Stimulated activated CD4-positive, alpha-beta T cell treated with anti-CD3 and anti-CD28 coated beads, Interleukin-1b, Interleukin-23, amount 100 ng/mL, for 4 hours (primary cell): ENCODE measurements at places on chromosomes 1 and 21.

DNA sequence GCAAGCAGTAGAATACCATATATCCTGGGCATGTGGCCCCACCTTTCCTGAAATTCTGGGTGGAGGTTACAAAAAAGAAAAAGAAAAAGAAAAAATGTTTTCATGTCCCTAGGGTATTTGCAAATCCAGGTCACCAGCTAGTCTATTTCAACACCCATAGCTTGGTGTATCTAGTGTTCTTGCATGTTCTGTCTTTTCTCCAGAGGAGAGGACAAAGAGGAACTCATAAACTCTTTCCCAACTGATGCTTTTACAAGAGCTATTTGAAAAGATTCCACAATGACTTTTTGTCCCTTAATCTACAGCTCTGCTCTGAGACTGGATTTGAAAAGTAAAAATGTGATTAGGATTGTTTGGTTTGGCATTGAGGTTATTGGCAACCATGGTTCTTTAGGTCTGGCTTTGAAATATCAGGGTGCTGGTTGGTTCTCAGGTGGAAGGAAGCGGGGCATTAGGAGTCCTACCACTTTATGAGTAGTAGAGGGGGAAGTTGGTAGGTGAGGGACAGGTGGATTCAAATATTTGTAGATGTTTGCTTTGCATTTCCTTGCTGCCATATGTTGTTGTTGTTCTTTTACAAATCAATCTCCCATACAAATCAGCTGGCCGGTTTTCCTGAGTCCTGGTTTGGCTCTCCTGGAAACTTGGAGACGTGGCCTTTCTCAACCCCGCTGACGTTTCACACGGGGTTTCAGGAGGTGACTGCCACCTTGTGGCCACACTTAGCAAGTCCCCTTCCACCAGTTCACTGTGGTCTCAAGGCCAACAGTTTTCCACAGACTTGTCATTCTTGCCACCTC is 126.7 kb upstream of the KIAA0040 start:
- DNase-seq: peak; percentile 66

GRCh38 chr1:230868736-230869385 is 540 bp upstream of the C1orf198 start:
- DNase-seq: no peak

DNA sequence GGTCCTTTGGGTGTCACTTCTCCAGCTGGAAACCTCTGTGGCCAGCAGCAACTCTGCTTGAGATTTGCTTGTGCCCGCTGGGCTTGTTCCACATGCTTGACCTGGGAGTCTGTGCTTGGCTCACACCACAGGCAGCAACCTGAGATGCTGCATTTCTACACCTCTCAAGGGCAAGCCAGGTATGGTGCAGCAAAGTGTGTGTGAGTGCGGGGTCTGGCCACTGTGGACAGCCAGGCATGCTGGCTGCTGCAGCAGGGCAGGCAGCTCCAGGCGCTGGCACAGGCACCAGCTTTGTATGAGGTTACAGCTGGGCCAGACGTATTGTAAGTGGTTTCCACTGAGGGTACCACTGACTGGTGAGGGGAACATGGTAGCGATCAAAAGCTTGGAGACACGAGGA is 242.0 kb downstream of the PTGER3 start:
- no peak for DNase-seq

DNA sequence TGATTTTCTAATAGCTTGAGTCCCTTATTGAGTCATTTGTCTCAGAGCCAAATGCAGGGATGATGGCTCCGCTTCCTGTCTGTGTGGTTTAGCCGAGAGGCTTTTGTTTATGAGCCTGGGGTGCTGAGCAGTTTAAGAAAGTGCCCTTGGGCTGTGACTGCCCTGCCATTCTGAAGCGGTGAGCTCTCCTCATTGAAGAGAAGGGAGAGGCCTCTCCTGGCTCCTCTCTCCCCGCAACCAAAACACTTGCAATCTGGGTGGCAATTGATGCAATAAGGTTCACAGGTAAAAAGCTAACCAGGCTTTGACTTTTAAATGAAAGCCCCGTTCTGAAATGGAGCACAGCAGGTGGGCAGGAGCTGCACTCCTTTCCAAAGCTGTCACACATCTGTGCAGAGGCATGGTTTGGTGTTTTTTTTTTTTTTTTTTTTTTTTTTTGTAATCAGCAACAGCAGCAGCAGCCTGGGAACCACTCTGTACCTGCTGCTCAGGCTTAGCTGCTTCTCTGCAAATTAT is 403.7 kb downstream of the SIPA1L2 start:
- DNase-seq: no peak

GRCh38 chr1:112713466-112714312 is 1.4 kb downstream of the PPM1J start:
- no peak for DNase-seq

- DNase-seq: no peak
Observed at GRCh38 chr1:115429884-115430283, 91.8 kb upstream of the NGF start.

GRCh38 chr21:32708069-32708468 is 19.7 kb downstream of the SYNJ1 start:
- no peak for DNase-seq

DNA sequence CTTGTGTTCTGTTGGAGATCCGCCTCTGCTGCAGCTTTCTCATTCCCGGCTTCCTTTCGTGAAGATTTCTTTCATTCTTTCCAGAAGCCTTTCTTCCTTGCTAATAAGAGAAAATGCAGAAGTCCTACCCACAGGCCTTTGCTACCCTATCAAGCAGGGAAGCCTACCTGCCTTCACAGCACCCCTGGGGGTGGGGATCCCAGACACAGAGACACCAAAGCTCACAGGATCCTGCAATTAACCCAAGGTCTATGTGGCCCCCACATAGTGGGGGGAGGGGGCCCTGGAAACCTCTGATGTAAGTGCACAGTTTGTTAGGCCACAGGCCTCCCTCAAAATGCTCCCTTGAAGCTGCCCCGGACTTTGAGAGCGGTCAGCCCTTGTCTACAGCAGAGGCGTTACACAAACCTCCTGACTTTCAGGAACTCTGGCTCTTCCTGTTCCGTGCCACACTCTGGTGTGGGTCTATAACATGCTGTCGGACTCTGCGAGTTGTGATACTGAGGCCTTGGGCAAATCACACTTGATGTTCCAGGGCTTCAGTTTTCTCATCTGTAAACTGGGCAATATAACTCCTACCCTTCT is 31.2 kb downstream of the NKAIN1 start:
- no peak for DNase-seq

DNA sequence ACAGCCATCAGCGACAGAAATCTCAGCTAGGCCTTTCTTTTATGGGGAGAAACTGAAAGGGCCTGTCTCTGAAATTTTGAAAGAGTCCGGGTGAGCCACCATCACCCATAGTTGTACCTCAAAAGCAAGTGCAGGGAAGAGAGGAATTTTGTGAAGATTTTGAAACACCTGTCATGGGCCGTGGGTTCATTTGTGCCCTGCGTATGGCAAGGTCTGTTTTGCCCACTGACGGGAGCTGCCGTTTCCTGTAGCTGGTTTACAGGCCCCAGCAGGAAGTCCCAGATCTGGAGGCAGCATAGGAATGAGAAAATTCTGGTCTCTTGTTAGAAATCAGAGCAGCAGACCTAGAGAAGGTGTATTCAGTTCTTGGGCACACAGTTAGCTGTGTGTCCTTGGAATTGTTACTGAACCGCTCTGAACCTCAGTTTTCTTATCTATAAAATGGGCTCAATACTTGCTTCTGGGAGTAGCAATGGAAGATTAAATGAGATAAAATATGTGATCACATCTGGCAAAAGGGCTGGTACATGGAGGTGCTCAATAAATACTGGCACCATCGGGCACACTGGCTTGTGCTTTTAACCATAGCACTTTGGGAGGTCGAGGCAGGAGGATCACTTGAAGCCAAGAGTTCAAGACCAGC is 52.5 kb downstream of the MAN1C1 start:
- no peak for DNase-seq

DNA sequence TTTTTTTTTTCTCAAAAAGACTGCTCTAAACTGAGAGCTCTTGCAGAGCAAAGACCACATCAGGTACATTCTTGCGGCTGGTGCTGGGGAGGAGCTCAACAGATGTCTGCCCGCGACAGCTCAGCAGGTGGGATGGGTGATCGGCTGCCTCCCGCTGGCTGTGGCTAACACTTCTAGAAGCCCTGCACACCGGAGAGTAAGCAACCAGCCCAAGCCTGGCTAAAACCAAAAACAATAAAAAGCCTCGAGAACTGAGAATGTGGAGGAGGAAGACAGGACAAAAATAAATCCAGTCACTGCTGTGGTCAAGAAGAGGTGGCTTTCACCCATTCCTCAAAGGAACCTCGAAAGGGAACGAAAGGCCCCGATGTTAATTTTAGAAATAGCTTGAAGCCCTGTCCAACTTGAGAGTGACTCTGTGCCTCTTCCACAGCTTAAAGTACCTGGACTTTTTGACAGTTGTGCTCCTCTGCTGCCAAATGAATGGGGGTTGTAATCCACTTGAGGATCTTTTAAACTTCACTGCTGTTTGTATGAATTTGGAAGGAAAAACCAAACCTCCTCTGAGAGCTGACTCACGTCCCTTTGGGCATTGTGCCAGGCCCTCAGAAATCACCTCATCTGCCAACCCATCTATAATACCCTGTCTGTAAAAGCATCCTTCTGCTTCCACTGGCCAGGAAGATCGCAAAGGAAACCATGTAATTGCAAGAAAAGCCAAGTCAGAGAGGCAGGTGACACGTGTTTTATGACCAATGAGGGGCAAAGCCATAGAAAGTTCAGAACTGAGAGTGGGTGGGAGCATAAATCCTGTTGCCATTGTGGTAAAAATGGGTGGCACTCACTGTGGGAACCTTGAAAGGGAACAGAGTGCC is 78.6 kb downstream of the KCNN3 start:
- peak; percentile 69 for DNase-seq

- no peak for DNase-seq
Observed at GRCh38 chr1:8731162-8731561, 86.3 kb downstream of the RERE start.

DNA sequence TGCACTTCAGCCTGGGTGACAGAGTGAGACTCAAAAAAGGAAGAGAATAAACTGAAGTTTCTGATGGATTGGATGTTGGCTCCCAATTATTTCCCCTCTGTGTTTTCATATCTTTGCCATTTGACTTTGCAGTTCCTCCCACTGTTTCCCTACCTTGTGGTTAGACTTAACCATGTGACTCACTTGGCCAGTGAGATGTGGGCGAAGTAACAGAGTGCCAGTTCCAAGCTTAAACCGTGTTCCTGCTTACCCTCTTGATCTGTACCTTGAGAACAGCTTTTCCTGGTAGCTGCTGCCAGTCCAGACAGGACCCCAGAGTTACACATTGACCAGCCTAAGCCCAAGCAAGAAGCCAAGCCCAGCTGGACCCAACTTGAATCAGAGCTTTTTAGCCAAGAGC is 323.4 kb downstream of the LTN1 start:
- no peak for DNase-seq

DNA sequence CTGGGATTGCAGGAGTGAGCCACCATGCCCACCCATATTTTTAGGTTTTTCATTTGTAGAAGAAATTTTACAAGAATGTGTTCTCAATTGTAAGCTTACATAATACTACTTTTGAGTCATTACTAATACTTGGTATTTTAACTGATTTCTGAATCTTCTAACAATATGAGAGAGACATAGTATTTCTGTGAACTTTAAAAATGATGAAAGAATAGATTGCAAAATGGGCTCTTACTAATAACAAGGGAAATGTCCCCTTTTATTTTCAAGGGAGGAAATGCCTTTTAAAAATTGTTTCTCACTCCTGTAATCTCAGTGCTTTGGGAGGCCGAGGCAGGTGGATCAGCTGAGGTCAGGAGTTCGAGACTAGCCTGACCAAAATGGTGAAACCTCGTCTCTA is 5.9 kb downstream of the AGO3 start:
- DNase-seq: no peak

DNA sequence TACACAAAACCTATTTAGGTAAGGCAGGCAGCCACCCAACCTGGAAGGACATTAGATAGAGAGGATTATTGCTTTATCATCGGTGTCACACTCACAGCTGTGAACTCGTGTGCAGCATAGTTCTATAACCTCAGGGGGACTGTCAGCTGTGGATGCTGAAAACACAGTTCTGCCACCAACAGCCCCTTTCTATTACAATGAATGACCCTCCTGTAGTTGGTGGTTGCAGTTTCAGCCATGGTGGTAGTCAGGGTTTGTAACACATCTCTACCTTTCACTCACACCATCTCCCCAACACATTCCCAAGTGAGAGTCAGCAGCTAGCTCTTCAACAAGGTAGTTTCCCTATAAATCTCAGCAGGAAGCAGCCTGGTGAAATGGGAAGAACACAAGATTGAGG is 136.8 kb downstream of the ZC3H11B start:
- DNase-seq: no peak

DNA sequence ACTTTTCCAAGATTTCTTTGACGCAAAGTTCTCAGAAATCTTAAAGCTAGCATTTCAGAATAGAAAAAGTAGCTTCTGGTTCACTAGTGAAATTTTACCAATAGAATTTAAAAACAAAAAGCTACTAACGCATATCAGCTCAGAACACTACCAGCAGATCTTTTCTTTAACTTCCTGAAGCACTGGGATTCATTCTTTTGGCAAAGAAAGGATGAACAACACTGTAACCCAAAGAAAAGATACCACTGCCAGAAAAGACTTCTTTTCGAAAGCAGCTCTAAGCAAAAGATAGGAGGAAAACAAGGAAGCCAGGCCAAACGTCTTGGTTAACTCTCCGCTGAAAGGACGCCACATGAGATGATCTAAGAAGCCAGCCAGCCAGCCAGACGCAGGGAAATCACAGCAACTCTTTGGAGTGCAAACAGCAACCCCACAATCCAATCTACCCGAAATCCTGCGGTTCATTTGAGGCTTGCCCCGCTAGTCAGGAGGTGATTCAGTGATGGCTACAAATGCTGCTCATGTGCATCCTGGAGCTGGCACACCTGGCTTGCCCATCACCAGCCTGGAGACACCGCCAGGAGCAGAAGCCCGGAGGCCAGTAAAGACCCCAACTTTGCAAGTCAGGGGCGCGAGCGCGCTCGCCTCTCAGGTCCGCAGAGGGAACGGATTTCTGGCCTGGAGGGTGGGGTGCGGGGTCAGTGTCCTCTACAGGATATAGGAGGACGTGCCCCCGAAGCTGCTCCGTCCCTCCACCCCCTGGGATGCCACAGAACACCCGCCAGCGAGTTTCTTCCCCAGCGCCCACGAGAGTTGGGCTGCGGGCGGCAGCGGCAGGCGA is 812 bp downstream of the NBPF1 start:
- DNase-seq: no peak
